GM04503 (cell line): ENCODE measurements at places on chromosomes 3 and 15.

GRCh38 chr3:64223791-64224745 lies 1.2 kb downstream of the PRICKLE2 start:
- no peak for DNase-seq

DNA sequence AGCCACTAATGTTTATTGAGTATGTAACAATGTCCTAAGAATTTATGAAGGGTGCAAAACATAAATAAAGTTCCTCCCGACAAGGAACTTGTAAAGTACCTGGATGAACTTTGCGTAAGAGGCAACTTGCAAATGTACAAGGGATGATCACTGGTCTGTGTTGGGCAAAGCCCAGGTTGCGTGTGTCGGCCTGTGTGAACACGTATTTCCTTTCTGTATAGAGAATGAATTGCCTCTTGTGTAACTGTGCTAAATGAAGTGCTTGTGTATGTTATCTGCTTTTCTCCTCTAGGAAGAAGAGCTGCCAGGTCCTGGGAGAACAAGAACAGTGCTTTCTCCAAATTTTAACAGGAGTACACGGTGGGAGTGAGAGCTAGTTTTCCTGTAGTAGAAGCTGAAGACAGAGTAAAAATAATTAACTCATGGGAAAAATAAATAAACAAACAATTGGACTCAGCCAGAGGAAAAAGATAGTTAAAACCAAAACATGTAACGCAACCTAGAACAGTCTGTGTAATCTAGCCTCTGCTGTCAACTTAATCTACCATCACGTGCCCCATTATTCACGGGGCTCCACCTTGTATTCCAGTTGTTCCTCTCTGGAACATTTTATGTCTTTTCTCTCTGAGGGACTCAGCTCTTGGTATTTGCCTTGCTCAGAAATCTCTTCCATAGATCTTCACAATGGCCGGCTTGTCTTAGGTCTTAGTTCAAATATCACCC lies 83.7 kb upstream of the RASGRP1 start:
- DNase-seq: no peak

DNA sequence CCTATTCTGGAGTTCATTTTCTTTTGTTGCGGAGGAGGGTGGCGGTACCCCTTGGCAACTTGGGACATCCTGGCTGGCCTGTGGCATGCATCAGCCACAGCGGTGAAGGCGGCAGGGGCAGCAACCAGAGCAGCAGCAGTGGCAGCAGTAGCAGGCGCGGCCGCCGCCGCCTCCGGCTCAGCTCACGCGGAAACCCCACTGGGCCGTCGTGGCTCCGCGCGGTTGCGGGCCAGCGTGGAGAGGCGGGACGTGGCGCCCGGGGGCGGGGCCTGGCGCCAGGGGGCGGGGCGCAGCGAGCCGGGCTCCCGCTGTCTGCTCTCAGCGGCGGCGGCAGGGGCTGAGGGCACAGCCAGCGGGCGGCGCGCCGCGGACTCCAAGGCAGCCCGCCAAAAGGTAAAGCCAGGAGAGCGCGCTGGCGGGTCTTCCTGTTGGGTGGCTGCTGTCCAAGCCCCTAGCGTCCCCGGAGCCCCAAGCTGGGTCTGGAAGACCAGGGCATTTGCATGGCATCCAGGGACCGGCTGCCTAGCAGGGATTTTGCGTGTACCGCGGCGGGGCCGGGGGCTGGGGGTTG lies 334.4 kb upstream of the THRB start:
- no peak for DNase-seq

DNA sequence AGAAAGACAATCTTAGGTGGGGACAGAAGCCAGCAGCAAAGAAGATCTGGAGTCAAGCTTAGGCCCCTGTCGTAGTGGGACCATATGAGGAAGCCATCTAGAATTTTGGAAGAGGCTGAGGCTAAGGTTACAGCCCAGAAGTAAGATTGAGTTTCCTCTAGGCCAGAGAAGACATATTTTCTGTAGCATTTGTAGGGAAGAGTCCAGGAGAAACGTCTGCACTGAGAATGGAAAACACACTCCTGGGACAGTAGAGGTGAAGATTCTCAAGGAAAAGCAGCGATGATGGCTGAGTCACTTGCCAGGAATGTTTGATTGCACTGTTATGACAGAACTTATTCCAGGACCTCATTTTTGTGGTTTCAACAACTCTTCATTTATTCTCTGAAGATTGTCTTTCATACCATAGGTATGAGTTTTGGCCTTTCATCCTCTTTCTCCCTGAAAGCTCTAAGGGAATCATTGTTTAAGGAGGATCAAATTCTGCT lies 107.2 kb downstream of the GTPBP8 start:
- DNase-seq: peak; percentile 87

DNA sequence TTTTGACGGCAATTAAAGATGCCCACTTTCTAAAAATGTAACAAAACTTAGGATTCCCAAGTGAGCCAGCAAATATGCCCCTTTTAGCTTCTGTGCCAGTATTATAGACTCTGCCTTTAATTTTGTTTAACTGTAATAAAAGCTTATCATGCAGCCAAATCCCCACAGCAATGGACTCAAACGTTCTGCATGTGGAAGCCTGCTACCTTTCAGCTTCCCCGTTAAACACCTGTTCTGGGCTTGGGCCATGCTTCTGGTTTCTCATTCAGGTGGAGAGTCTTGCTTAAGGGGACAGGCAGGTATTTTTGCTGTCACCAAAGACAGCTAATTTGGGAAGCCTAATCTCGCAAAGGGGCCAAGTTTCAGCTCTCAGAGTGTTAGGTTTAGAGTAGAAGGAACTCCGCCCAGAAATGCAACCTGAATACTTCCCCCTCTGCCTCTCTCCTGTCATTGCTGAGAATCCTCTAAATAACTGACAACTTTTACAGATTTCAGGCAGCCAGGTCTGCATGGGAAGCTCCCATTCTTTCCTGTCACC lies 399.4 kb upstream of the ATP11B start:
- no peak for DNase-seq

DNA sequence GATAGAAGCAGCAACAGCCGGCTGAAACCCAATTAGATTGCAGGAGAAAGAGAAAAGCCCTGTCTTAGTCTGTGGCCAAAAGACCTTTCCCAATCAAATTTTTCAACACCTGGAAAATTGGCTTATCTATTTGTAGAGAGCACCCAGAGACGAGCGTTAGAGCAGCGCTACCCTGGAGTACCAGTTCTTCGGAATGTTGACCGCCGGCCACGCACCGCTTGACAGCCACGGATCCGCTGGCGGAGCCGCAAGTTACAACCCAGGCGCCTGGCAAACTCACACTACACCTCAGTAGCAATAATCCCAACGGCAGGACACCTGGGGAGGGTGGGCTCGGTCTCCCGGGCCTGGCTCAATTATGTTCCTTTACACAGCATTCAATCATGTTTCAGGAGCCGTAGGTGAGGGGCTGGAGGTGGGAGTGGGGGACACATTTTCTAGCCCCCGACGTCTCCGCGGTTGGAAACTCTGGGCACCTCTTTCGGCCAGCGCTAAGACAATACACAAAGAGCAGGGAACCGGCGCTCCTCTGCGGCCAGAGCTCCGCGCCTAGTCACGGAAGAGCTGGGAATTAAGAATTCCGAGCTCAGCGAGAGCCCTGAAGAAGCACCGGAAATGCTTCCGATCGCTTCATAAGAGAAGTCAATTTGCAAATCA lies 1.2 kb downstream of the MB21D2 start:
- DNase-seq: no peak

- DNase-seq: no peak
Measured at GRCh38 chr15:46061002-46061401, 426.2 kb downstream of the SQOR start.
